ENCODE measurements at places on chromosomes 7 and 10.

DNA sequence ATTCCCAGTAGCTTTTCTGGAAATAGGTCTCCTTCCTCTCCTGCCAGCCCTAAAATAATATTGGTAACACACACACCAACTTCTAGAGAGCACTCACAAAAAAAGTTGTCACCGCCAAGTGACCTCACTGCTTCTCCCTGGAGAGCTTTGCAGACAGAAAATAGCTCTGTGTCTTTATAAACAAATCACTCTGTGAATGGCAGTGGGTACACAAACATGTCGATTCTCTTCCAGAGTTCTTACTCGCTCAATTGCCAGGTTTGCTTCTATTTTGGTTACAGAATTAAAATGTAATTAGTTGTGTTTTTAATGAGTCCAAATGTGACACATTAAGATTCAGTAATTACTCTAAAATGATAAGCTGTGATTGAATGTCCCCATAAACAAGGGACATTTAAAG is 649.2 kb upstream of the C7orf33 start:
- no peak for DNase-seq

- no peak for DNase-seq
Observed at GRCh38 chr10:3085785-3086567, 18.6 kb downstream of the PFKP start.

GRCh38 chr7:29105191-29105590 is 41.1 kb downstream of the CPVL start:
- no peak for DNase-seq

GRCh38 chr10:88289342-88289741 is 293.8 kb downstream of the RNLS start:
- DNase-seq = no peak
